ENCODE measurements at places on chromosomes 3 and 15.

- no peak overlapping the region for H3K4me3 ChIP-seq
- no peak for DNase-seq
- H3K27ac ChIP-seq: no peak overlapping the region
- no peaks in the 10 kb centered on the region for H3K27me3 ChIP-seq
- H3K4me1 ChIP-seq: no peaks in the 10 kb centered on the region
- H3K36me3 ChIP-seq: no peaks in the 10 kb centered on the region
Measured at GRCh38 chr3:53823956-53824657, 22.1 kb downstream of the CHDH start.

DNA sequence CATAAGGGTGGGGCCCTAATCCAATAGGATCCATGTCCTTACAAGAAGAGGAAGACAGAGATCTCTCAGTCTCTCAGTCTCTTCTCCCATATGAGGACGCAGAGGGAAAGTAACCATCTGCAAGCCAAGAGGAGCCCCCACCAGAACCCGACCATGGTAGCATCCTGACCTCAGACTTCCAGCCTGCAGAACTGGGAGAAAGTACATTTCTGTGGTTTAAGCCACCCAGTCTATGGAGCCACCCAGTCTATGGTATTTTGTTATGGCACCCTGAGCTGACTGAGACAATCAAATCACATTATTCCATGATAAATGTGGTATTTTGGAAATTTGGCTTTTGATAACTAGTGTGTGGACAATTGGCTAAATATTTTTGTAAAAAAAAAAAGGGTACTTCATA is 101.5 kb upstream of the TMC3 start:
- H3K27ac ChIP-seq: no peak overlapping the region
- H3K4me1 ChIP-seq: no peaks in the 10 kb centered on the region
- peaks cover 9% of the 10 kb centered on the region for H3K27me3 ChIP-seq
- DNase-seq: no peak

DNA sequence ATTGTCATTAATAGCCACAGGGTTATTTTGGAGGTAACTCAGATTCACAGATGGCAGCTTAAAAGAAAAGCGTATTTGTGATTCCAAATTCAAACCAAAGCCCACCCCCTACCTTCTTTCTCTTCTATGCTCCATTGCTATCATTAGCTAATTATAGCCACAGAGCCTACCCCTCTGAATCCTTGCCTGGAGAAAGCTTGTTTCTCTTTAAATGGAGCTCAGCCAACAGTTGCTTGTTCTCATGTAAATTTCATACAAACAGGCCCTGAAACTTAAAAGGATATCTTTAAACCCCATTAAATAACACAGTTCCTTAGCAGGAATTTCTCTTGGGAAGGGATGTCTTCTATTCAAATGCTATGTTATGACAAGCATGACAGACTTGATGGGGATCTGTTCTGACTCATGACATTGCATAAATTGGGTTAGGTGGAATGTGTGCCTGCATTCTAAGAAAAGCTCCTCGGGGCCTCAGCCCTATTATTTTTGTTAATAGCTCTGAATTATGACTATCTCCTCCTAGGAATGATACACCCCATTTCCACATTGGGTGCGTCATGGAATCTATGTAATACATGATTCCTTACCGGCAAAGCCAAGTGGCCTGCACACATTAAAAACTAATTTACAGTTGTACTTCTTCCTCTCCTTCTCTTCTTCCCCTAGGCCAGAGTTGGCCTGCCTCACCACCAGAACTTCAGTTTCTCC is 265.8 kb downstream of the TAFA4 start:
- no peaks in the 10 kb centered on the region for H3K27me3 ChIP-seq
- no peak overlapping the region for H3K4me3 ChIP-seq
- DNase-seq: no peak
- H3K4me1 ChIP-seq: no peaks in the 10 kb centered on the region

DNA sequence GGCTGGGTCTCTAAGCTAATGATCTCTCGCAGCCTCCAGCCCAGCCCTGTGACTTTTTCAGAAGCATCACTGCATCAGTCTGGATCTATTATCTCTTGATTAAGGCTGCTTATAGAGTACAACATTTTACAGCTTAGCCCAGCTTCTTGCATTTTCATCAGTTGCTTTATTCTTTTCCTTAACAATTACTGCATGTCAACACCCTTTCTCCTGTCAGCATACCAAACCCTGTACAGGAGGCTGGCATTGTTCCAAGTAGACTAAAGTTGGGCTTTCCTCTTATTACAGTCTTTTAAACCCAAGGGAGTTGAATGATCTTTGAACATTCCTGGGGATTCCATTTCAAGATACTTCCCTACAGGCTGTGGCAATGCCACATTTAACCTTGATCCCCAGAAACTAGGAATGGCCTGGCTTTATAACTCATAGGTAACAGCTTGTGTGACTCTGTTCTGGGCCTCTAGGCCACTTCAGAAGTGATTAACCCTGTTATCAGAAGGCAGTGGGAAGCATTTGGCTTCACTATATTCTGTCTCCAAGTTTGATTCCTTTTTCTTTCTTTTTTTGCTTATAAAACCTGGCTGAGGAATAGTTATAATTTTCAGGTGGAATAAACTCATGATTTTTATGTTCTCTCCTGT is 182.9 kb downstream of the KCNMB2 start:
- H3K4me3 ChIP-seq: no peak overlapping the region
- peaks cover 4% of the 10 kb centered on the region for H3K4me1 ChIP-seq
- DNase-seq: no peak
- no peak overlapping the region for H3K27ac ChIP-seq
- no peaks in the 10 kb centered on the region for H3K36me3 ChIP-seq
- H3K27me3 ChIP-seq: no peaks in the 10 kb centered on the region

DNA sequence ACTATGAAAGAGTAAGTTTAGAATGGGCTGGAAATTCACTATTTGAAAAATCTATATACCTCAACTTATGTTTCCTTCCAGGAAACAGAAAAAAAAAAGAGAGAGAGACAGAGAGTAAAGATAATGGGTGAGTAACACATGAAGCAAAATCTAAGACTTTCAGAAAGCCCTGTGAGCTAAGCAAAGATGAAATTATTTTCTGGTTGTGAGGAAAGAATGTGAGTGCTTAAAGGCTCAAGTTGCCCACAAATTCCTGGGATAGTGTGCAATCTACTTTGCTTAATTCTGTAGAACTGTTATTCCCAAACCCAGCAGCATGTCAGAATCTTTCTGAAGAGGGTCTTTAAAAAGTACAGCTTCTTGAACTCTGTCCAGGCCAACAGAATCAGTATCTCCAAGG is 337.7 kb upstream of the AGTR1 start:
- H3K4me1 ChIP-seq: no peaks in the 10 kb centered on the region
- no peak overlapping the region for H3K27ac ChIP-seq
- H3K36me3 ChIP-seq: no peaks in the 10 kb centered on the region
- DNase-seq: peak; percentile 69
